Immature natural killer cell (primary cell): ENCODE measurements at places on chromosomes 11 and 22. TPM values are rescaled to one million over a fixed set of nuclear protein-coding genes. Genes with fewer than 3 reads are reported as not detected.
A peak's percentile ranks its signal among the peaks of the same experiment; 100 is the strongest.

- no peak for DNase-seq
Observed at GRCh38 chr11:6655790-6656583, at the start of gene DCHS1. DCHS1 (minus strand) TSS chr11:6655809; CDS start chr11:6641613, 14,196 bp downstream.

- no peak for DNase-seq
Observed at GRCh38 chr11:96147186-96147585, 195.8 kb downstream of the MAML2 start.

DNA sequence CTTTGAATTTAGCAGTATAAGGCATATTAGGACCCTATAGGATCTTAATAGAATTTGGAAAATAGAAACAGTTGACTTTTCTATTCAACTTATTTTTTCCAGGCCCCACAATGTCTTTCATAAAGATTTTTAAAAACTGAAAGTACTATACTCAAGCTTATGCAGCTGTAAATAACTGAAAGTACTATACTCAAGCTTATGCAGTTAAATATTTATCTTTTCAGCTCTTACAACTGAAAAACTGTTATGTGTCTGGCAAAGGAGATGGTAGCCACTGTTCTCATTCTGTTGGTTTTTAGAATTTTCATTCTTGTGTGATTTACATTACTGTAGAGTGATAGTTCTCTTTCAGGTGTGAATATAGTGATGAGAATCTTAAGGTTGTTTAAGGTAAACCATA lies 16.5 kb downstream of the HIPK3 start:
- DNase-seq, result no peak

DNA sequence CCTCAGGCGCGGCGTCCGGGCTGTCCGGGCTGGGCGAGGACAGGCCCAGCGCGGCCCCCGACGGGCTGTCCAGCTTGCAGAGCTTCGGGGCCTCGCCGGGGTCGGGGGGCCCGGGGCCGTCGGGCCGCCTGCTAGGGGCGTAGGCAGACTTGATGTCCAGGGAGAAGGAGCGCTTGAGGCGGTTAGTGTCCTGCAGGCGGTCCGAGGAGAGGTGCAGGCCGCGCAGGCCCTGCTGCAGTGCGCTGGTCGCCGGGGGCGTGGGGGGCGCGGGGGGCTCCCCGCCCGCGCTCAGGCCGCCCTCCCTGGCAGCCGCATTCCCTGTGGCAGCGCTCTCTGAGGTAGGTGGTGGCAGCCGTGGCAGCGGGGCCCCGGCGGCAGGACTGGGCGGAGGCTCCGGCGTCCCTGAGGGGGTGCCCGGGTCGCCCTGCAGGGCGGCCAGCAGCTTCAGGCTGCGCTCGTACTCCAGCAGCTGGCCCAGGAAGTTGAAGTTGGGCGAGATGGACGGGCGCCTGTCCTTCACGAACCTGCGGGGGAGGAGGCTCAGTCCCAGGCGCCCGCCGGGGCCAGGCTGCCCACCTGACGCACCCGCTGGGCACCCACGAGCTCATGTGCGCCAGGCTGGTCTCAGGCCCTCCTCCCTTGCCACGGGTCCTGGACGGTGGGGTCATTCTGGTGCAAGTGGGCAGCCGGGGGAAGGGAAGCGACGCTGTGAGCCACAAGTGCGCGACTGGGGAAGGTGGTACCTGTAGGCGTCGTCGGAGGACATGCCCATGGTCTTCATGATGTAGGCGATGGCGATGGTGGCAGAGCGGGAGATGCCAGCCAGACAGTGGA lies 14.8 kb downstream of the DUSP8 start:
- no peak for DNase-seq

DNA sequence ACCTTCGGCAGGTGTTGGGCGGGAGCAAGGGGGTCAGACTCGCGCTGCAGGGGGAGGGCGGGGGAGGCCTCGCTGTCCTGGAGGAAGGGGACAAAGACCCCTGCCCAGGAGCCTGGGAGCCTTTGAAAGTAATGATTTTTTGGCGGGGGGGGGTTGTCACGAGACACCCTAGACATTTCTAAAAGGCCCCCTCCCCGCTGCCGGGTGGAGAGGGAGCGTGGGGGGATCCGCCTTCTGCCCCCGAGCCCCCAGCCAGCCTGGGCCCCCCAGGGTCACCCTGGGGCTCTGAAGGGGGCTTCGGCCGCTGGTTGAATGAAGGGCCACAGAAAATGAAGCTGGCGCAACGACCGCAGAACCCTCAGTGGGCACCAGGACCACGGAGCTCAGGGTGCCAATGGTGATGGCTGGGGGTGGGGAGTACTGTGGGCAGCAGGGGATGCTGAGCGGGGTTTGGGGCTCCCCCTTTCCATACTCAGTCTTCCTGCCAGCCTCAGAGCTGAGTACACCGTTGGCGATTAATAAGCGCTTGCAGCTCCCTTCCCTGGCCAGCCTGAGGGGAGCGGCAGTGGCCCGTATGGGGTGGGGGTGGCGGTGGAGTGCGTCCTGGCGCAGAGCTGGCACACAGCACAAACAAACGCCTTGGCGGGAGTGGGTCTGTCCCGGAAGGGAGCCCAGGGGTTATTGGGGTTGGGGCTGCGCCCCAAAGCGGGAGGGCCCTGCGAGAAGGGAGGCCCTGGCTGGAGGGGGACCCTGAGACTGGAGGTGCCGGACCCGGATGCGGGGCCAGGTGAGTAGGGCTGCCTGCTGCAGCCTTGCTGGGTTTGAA lies 1.2 kb upstream of the DUSP8 start:
- DNase-seq, result peak; percentile 56

DNA sequence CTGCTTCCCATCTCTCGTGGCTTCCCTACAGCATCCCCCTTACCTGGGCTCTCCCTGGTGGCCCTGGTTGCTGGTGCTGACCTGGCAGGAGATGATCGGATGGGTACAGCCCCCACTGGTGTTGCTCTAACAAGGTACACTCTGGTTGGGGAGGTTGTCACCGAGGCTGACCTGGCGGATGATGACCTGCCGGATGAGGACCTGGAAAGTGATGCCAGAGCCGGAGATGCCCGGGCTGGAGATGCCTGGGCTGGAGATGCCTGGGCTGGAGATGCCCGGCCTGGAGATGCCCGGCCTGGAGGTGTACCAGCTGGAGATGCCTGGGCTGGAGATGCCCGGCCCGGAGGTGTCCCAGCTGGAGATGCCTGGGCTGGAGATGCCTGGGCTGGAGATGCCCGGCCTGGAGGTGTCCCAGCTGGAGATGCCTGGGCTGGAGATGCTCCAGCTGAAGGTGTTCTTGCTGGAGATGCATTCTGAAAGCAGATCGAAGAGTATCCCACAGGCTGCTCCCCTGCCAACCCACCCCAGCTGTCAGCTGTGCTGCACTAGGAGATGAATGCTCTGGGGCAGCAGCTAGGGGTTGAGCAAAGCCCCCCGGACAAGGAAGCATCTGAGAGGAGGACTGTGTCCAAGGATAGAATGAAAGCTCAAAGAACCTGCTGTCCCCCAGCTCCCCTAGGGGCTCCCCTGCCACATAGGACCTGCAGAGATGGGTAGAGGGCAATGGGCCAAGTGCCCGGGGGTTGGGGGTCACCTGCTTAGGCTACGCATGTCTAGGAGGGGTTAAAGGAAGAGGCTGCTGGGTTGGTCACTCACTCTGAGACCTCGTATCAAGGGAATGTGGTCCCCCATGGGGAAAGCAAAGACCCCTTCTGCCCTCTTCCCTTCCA lies 10.6 kb downstream of the TMPRSS13 start:
- no peak for DNase-seq

- DNase-seq, result peak; percentile 42
Observed at GRCh38 chr22:40525250-40525884, 111.2 kb downstream of the MRTFA start.

DNA sequence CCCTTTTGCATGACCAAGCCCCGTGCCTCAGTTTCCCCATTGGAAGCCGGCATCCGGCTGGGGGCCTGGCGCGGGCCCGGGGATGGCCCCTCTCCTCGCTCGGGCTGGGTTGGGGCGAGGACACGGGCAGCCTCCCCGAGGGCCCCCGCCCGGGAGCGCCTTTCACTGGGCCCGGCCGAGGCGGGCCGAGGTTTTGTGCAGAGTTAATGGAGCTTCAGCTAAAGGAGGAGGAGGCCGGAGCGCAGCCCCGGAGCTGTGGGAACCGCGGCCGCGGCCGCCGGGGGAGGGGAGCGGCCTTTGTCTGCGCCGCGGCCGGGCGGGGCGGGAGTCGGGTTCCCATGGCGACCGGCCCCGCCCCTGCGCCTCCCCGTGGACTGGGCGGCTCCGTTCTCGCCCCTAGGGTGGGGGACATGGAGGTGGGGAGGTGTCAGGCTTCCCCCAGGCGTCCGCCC lies 1.4 kb upstream of the MAPK11 start:
- DNase-seq, result peak; percentile 24

GRCh38 chr22:41574847-41575381 lies 14.1 kb downstream of the CSDC2 start:
- DNase-seq, result no peak

GRCh38 chr11:12288212-12288930 lies 89.0 kb upstream of the PARVA start:
- DNase-seq, result peak; percentile 17

The TESMIN gene
- polyA plus RNA-seq, result 0.47 TPM

The LMO1 gene
- not detected for polyA plus RNA-seq

The HEPHL1 gene
- polyA plus RNA-seq, result not detected

The MMP11 gene
- polyA plus RNA-seq, result 1.7 TPM

The INPP5J gene
- not detected for polyA plus RNA-seq

The PDE3B gene
- polyA plus RNA-seq, result 2.6 TPM

The BRD1 gene
- polyA plus RNA-seq, result 2.1 TPM
